Adrenal gland (tissue), 19 donors: ENCODE measurements at places on chromosomes 1 and 21. TPM values are rescaled to one million over a fixed set of nuclear protein-coding genes. Genes with fewer than 3 reads are reported as not detected.
A peak's percentile ranks its signal among the peaks of the same experiment; 100 is the strongest.

Gene TLR5
- total RNA-seq: 2.9 TPM

DNA sequence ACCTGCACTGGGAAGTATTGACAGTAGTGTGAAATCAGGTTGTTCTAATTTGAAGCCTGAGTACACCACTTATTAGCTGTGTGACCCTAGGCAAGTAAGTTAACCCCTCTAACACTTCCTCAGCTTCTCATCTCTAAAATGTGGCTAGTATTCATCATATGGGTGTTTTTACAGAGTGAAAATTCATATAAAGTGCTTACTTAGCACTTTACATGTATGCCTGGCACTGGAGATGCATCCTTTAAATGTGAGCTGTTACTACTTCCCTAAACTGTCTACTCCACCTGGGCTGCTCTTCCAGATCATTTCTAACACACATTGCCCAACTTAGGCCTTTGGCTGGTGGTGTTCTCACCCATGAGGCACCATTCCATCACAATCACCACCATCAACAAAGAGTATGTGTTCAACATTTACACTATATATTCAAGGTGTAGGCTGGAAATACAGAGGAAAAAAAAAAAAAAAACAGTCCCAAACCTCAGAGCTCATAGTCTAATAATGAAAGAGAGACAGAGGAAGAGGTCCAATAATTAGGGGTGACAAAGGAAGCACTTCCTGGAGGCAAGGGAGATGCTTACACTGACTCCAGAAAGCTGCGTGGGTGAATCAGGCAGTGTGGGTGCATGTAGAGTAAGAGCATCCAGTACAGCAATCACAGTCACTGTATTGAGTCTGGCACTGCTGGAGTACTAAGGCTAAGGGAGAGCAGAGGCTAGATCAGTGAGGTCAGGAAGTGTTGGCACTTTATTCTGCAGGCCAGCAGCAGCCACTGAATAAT lies 3.6 kb downstream of the STX6 start:
- H3K27ac ChIP-seq: no peak overlapping the region
- H3K36me3 ChIP-seq: no peaks in the 10 kb centered on the region
- H3K4me1 ChIP-seq: peaks cover 8% of the 10 kb centered on the region
- no peak overlapping the region for H3K4me3 ChIP-seq
- DNase-seq: no peak

Gene FNDC5
- total RNA-seq: 30.0 TPM

Gene CFAP57
- total RNA-seq: 0.06 TPM

Gene CASP9
- total RNA-seq: 32.7 TPM

DNA sequence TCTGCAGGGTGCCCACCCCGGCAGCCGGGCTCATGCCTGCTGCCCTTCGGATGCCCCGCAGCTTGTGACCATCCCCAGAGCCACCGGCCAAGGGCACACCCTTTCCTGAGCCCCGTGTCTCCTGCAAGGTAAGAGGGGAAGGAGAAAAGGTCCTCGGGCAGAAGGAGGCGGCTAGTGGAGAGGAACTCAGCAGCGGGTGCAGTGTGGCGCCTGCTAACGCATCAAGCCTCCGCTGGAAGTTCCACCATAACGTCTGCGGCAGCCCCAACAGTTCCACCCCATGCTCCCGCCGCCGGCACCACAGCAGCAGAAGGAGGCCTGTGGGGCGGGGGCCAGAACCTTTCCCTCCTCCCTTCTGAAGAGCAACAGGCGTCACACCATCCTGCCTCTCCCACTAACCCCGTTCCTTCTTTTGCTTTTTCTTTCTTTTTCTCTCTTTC lies 990 bp downstream of the VWA5B1 start:
- H3K4me1 ChIP-seq: no peaks in the 10 kb centered on the region
- H3K27ac ChIP-seq: no peak overlapping the region
- H3K4me3 ChIP-seq: no peak overlapping the region
- no peaks in the 10 kb centered on the region for H3K36me3 ChIP-seq
- H3K27me3 ChIP-seq: peaks cover 20% of the 10 kb centered on the region

DNA sequence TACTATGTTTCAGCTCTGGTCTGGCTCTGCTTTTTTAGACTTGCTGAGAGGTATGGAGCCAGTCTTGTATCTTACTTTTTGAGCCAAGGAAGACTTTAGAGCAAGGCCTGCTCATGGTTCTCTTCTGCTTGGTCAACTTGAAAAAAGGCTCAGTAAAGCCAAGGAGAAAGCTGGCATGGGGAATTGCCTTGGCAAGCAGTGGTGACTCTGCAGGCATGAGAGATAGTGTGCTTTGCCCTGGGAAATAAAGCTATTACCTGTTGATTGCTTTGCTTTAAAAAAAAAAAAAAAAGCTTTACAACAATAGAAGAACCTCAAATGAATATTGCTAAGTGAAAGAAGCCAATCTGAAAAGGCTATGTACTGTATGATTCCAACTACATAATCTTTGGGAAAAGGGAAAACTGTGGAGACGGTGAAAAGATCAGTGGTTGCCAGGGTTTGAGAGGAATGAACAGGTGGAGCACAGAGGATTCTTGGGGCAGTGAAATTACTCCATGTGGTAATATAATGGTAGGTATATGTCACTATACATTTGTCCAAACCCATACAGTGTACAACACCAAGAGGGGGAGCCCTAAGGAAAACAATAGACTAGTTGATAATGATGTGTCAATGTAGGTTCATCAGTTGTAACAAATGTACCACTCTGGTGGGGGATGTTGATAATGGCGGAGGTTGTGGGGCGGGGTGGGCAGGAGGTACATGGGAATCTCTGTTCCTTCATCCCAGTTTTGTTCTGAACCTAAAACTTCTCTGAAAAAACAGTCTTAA lies 87.6 kb downstream of the HMCN1 start:
- DNase-seq: no peak
- no peak overlapping the region for H3K27ac ChIP-seq
- H3K27me3 ChIP-seq: no peaks in the 10 kb centered on the region

GRCh38 chr21:33552093-33552998 lies 9.5 kb downstream of the SON start:
- no peak overlapping the region for H3K27ac ChIP-seq
- no peak overlapping the region for H3K4me3 ChIP-seq
- H3K36me3 ChIP-seq: peaks cover 89% of the 10 kb centered on the region

- H3K4me3 ChIP-seq: no peak overlapping the region
- no peak overlapping the region for H3K27ac ChIP-seq
- no peaks in the 10 kb centered on the region for H3K27me3 ChIP-seq
- no peaks in the 10 kb centered on the region for H3K36me3 ChIP-seq
- no peak for DNase-seq
- H3K4me1 ChIP-seq: no peaks in the 10 kb centered on the region
Observed at GRCh38 chr21:36369064-36369685, 16.0 kb upstream of the CHAF1B start.

Gene TFF2
- total RNA-seq: not detected

GRCh38 chr1:114033961-114034360 lies 54.7 kb downstream of the OLFML3 start:
- H3K27ac ChIP-seq: no peak overlapping the region
- H3K4me1 ChIP-seq: no peaks in the 10 kb centered on the region
- no peak overlapping the region for H3K4me3 ChIP-seq
- no peaks in the 10 kb centered on the region for H3K36me3 ChIP-seq
- no peaks in the 10 kb centered on the region for H3K27me3 ChIP-seq

DNA sequence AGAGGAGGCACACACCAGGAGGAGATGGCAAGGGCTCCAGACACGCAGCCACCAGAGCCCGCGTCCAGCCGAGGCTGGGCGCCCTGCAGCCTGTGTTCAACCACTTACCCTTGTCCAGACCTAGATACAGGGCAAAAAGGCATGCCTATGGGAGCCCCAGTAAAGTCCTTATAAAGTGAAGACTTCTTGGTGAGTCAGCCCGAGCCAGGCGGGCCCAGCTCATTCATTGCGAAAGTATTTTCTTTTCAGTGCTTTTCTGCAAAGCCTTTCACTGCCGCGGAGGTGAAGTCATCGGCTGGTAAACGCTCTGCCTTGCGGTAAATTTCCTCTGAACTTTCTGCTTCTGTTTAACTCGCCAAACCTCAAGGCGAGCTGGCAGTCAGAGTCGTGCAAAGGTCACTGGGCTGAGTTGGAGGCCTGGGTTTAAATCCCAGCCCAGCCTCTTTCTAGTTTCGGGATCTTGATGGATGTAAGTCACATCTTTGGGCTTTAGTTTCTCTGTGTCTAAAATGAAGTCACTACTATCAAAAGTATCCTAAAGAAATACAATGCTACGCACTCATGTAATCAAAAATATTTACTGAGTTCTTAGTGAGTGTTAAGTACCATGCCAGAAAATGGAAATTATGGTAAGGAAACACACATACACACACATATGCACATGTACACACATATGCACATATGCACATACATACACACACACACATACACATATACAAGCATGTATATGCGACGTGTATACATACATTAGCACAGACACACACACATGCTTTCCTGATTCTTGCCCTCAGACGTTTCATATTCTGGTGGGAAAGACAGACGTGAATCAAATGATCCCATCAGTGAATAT lies 54.7 kb upstream of the IFFO2 start:
- H3K4me3 ChIP-seq: no peak overlapping the region
- peak overlapping the region; percentile 41 for H3K27ac ChIP-seq
- H3K27me3 ChIP-seq: no peaks in the 10 kb centered on the region
- H3K36me3 ChIP-seq: no peaks in the 10 kb centered on the region
- DNase-seq: peak; percentile 93

DNA sequence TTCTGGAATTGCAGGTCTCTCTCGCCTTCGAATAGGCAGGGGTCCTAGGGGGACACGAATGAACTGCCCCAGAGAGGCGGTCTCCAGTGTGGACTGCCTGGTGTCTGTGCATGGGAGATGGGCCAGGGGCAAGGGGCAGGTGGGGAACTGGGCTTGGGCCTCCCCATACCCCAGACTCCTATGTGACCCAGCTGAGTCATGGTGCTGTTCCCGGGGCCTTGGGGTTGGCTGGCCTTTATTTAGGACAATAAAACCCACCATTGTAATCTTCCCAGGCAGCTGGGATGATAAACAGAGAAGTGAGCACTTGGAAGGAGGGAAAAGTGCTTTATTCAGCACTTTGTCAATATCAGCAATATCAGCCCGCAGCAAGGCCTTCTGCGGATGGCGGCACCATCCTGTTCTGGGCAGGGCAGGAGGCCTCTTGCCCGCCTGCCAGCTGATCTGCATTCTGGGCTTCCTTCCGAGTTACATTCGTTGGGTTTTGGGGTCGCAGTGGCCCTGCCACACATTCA lies 209.0 kb upstream of the TMEM51 start:
- H3K27ac ChIP-seq: peak overlapping the region; percentile 87
- H3K4me3 ChIP-seq: no peak overlapping the region

Gene VSIG8
- total RNA-seq: not detected

Gene C4BPA
- 0.57 TPM for total RNA-seq

Gene KRTAP21-2
- not detected for total RNA-seq

DNA sequence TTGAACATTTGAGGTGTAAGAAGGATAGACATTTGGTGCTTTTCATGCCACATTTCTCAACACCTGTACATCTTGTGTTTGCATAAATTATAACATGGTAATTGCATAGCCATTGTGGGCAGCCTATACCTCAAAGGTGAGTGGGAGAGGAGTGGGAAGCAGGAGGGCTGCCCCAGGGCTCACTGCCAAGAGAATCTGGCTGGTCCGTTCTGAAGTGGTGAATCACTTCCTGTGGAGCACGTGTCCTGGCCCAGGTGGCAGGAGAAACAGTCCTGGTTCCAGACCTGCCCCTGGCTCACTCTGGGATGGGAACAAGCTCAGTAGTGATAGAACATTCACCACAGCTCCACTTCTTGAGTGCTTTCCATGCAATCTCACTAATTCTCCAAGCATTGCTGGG lies 11.6 kb upstream of the OLFML2B start:
- no peaks in the 10 kb centered on the region for H3K36me3 ChIP-seq
- no peak overlapping the region for H3K4me3 ChIP-seq
- no peak for DNase-seq

Gene PRPF38B
- total RNA-seq: 13.5 TPM

- no peak overlapping the region for H3K4me3 ChIP-seq
- H3K4me1 ChIP-seq: no peaks in the 10 kb centered on the region
- DNase-seq: no peak
- no peaks in the 10 kb centered on the region for H3K36me3 ChIP-seq
- H3K27me3 ChIP-seq: no peaks in the 10 kb centered on the region
- H3K27ac ChIP-seq: no peak overlapping the region
Observed at GRCh38 chr1:91122106-91122717, 100.4 kb upstream of the ZNF644 start.

Gene UMODL1
- total RNA-seq: not detected

Gene RBP7
- total RNA-seq: 5.2 TPM

DNA sequence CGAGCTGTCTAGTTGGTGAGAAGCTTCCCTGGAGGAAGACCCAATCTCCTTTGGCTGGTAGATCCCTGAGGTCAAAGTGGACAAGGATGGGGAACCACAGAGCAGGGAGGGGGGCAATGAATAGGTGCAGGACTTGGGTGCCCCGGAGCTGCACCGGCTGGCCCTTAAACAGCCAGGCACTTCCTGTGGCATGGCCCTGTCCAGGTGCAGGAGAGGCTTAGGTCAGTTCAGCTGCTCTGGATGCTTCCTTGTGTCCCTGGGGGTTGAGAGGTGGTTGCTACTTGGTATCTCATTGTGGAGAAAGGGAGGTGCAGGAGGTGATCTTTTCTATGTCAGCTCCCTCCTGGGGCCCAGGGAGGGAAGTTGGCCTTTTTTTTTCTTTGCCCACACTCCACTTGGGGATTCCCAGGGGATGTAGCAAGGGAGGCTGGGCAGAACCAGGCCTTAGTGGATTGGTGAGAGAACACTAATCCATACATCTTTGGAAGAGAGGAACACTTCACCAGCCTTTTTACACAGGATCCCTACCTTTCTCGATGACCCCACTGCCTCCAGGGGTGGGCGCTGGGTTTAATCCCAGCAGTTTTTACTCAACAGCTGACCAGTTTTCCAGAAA lies 1.2 kb upstream of the ST3GAL3 start:
- H3K36me3 ChIP-seq: peaks cover 42% of the 10 kb centered on the region
- H3K27ac ChIP-seq: no peak overlapping the region
- H3K27me3 ChIP-seq: no peaks in the 10 kb centered on the region
- H3K4me3 ChIP-seq: no peak overlapping the region

- no peaks in the 10 kb centered on the region for H3K36me3 ChIP-seq
- no peak for DNase-seq
- no peak overlapping the region for H3K27ac ChIP-seq
- H3K4me1 ChIP-seq: no peaks in the 10 kb centered on the region
Observed at GRCh38 chr1:246794828-246795671, 70.8 kb downstream of the SCCPDH start.

Gene SPATA45
- total RNA-seq: not detected

Gene SLC1A7
- not detected for total RNA-seq

DNA sequence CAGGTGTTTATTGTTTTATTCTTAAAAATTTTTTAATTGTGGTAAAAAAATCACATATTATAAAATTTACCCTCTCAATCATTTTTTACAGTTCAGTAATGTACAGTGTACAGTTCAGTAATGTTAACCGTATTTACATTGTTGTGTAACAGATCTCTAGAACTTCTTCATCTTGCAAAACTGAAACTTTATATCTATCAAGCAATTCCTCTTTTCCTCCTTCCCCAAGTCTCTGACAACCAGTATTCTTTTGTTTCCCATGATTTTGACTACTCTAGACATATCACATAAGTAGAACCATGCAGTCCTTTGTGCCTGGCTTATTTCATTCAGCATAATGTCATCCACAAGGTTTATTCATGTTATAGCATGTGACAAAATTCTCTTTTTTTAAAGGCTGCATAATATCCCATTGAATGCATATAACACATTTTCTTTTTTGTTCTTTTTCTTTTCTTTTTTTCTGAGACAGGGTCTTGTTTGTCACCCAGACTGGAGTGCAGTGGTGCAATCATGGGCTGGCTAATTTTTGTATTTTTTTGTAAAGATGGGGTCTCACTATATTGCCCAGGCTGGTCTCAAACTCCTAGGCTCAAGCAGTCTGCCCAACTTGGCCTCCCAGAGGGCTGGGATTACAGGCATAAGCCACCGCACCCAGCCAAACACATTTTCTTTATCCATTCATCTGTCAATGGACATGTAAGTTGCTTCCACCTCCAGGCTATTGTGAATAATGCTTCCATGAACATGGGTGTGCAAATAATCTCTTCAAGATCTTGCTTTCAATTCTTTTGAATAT lies 17.2 kb upstream of the RCSD1 start:
- H3K27me3 ChIP-seq: no peaks in the 10 kb centered on the region
- H3K4me3 ChIP-seq: no peak overlapping the region
- no peak overlapping the region for H3K27ac ChIP-seq
